ENCODE measurements at places on chromosomes 7 and 10.

DNA sequence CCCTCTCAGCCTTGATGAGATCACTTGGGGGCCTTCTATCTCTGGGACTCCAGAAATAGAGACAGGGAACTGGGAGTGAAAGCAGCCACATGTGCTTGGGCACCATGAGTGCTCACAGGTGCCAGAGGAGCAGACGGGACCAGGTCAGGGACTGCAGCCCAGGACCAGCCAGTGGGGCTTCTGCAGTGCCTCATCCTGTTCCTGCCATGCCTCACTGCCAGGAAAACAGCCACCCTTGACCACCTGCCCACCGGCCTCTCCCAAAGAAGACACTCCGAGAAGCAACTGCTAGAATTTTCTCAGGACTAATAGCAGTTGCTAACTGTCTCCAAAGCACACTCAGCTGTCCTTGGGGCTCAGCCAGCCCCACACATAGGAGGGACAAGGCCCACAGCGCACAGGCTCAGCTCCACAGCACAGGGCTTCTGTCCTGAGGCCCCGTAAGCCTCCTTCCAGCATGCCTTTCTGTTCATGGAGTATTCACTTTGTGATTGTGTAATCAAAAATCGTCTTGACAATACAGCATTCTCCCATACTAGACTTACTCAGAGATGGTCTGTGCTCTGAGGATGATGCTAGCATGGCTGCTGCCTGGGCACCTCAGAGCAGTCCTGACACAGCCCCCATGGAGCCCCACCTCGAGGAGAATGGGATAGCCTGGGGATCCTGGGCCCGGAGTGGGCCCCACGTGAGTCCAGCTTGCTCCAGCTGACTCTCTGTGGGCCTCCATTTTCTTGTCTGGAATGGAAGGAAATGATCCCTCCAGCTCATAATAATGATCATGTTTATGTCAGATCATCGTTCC lies 115.7 kb upstream of the RET start:
- no peak for DNase-seq

DNA sequence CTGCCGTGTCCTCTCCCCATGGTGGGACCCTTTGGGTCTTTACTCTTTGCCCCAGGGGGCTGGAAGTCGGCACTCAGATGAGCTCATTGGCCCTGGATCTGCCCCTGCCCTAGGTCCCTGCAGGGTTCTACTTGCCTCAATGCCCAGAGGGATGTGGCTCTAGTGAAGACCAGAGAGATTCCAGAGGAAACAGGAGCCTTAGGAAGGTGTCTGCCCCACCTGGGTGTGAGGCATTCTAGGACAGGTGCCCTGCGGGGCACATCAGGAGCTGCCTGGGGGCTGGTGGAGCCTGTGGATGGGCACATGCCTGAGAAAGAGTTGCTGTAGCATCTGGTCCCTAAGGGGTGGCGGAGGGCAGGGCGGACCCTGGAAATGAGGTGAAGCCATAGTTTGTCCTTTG lies 128.6 kb downstream of the ADCY1 start:
- no peak for DNase-seq

DNA sequence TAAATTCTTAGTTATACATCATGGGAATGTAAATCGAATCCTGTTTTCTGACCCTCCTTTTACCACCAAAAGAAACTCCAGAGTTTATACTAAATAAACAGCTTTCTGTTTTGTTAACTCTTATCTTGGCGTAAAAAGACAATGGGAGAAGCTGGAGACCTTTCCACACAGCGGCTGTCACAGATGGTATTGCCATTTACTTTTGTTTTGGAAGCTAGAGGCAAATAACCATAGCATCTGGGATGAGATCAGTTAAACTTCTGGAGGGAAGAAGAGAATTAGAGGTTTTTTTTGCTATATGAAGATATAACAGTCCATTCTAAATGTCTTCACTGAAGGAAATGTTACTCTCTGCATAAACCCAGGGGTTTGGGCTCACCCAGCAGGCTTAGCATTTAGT lies 258.9 kb downstream of the REEP3 start:
- DNase-seq: no peak

GRCh38 chr10:127978481-127978880 lies 71.6 kb downstream of the PTPRE start:
- no peak for DNase-seq

DNA sequence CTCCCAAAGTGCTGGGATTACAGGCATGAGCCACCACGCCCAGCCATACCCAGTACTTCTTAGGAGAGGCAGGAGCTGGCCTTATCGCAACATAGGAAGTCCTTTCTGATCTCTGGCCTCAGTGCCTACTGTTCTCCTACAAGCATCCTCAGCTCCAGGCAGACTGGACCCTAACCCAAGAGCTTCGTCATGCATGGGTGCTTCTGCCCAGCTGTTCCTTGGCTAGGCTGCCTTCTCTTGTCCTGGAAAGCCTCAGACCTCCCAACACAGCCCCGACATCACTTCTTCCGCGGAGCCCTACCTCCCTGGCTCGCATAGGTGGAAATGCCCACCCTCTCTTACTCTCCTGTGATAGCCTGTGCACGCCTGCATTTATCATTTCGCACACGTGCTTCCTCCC lies 15.8 kb downstream of the BCL7B start:
- no peak for DNase-seq

GRCh38 chr7:84042110-84042539 lies 152.5 kb downstream of the SEMA3A start:
- no peak for DNase-seq

GRCh38 chr10:78954689-78955088 lies 114.1 kb upstream of the ZMIZ1 start:
- DNase-seq: no peak
